Left lung (tissue), 14 donors: ENCODE measurements at places on chromosomes 7 and 10.

- DNase-seq: no peak
Observed at GRCh38 chr7:132601783-132602182, 25.5 kb upstream of the PLXNA4 start.

- no peak for DNase-seq
Observed at GRCh38 chr7:68152205-68152604, 1155.6 kb downstream of the TYW1 start.

GRCh38 chr10:22690158-22690557 lies 24.2 kb downstream of the PIP4K2A start:
- DNase-seq: no peak

- DNase-seq: no peak
Observed at GRCh38 chr10:112491144-112491543, 44.1 kb downstream of the VTI1A start.

DNA sequence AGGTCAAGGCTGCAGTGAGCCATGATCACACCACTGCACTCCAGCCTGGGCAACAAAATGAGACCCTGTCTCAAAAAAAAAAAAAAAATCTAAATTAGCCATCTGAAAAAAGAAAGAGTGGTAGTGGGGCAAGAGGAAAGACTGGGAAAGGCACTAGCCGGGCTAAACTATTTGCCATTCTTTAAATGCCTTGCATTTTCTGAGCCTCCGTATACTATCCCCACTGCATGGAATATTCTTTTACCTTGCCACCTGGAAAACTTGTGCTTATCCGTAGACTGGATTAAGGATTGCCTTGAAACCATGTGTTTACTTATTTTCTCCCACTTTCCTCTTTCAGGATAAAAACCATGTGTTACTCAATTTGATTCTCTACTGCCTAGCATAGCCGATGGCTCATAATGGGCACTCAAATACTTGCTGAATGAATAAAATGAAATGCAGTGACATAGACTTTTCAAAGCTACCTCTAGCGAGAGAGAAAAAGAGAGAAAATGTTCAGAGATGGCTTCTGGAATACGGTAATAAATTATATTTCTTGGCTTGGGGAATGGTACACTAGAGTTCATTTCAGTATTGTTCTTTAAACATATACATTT lies 30.6 kb downstream of the HYCC1 start:
- DNase-seq: no peak
